NCI-H2171 (cell line): ENCODE measurements at places on chromosomes 7 and 10.

GRCh38 chr10:73959484-73960243 is 38.3 kb upstream of the VCL start:
- no peak for DNase-seq

DNA sequence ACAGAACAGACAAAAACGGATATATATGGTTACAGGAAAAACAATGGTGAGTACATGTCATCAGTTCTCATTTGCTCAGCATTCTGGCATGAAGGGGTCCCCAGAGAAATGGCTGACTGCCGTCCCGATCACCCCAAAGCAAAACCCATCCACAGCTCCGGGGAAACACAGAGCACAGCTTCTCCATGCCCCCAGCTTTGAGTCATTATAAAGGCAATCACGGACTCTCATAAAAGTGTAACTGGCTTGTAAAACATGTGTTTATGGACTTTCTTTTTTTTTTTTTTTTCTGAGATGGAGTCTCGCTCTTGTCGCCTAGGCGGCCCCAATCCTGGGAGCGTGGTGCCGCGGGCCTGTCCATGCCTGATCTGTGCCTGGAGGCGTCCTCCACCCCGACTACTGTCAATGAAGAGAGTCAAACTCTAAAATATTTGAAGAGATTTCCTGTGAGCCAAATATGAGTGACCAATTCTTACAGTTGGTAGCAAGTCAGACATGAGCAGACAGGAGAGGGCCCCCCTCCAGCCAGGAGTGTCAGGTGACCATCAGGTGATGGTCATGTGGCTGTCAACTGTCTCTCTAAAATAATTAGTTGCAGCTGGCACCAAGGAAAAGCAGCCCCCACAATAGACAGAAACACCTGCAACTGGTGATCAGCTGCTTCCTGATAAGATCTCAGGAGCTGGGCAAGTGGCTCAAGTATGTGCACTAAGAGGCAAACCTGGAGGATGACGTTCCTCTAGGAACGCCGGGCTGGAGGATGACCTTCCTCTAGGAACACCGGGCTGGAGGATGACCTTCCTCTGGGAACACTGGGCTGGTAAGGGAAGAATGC is 21.7 kb upstream of the NOM1 start:
- DNase-seq = no peak

DNA sequence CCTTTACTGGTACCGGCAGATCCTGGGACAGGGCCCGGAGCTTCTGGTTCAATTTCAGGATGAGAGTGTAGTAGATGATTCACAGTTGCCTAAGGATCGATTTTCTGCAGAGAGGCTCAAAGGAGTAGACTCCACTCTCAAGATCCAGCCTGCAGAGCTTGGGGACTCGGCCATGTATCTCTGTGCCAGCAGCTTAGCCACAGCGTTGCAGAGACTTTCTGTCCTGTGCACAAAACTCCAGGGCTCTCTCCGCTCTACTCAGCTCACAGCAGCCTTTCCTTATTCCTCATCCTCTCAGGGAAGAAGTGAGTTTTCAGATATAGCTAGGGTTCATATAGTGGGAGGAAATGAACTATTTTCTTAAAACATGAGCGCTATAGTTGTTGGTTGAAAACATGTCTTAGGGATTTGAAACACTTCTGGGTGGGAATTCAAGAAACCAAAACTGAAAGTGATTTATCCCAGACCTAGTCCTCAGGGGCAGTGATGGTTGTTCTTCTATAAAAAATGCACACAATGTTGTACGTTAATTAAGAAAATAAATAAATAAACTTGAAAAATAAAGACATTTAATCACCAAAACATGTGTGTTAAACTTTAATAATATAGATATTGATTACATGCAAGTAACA is 150.2 kb upstream of the PRSS58 start:
- DNase-seq = no peak

GRCh38 chr7:155481764-155482163 is 23.8 kb downstream of the EN2 start:
- DNase-seq = no peak

DNA sequence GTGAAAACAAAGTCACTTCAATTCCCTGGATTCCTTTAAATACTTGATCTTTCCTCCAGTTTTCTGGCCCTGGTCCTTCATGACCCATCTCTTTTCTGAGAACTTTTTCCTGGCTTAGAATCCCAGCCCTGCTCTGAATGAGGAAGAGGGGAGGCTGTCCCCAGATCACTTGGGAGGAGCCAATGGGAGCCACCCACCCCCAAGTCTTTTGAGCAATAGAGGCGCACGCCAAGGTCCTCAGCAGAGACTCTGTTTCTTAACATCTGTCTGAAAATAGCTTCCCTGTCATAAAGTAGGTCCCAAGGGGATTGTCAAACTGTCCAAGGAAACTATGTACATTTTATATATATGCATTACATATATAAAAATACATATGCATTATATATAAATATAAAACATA is 126.8 kb downstream of the ADRA2A start:
- DNase-seq = no peak

- no peak for DNase-seq
Measured at GRCh38 chr7:116776610-116777289, 85.6 kb upstream of the CAPZA2 start.

GRCh38 chr10:93190372-93190771 is 116.7 kb downstream of the CYP26A1 start:
- no peak for DNase-seq
